Naive thymus-derived CD8-positive, alpha-beta T cell (primary cell): ENCODE measurements at places on chromosomes 1 and 21.

DNA sequence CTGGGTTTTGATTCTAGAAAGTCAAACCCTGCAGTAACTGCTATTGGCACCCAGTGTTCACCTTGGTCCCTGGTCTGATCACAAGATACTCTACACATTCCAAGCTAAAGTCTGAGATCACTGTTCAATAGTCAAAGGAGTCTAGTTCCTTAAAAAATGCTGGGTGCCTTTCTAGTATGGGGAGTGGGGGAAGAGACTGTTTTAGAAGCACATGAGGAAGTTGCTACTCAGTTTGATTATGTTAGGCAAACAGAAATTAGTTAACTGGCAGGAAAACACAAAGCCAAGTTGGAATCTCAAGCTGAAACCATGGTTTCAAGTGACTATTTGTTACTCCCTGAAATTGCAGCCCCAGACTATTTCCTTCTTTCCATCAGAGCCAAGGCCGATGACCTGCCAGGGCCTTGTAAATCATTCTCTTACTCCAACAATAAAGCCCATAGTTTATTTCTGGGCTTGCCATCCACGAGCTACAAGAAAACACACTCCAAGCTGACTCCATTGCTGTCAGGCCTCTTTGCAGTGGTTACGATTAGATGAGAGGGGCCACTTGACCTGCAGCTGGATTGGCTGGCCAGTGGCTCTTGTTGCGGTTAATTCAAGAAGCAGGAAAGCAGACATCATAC is 21.1 kb upstream of the VTCN1 start:
- no peak for DNase-seq

DNA sequence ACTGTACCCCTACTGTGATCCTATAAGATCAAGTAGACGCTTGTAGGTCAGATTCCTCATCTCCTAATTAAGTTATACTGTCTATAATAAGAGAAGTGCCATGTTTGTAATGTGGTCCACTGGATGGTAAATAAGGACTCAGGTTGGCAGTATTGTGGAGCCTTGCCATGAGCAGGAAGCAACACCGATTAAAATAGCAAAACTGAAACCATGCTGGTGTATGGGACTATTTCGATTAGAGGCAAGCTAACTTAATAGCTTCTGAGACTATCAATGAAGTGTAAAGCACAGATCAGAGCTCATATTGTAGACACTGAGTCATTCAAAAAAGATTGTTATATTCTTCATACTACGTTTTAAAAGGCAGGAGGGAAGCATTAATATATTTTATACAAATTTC is 348.8 kb downstream of the HHAT start:
- no peak for DNase-seq

DNA sequence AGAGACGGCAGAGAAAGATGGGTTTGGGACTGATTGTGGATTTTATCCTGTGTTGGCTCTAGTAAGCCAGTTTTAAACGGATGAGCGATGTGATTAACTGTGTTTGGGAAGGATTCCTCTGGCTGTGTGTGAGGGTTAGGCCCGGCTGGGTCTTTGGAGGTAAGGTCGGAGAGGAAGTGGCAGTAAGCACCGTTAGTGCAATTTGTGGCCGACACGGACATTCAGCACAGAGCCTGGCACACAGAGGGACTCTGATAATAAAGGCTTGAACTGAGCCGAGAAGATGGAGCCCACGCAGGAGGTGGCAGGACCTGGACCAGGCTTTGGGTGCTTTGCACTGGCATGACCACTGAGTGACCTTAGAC is 1.3 kb downstream of the MTFR1L start:
- no peak for DNase-seq

- no peak for DNase-seq
Observed at GRCh38 chr1:106889059-106889458, 167.4 kb upstream of the PRMT6 start.

DNA sequence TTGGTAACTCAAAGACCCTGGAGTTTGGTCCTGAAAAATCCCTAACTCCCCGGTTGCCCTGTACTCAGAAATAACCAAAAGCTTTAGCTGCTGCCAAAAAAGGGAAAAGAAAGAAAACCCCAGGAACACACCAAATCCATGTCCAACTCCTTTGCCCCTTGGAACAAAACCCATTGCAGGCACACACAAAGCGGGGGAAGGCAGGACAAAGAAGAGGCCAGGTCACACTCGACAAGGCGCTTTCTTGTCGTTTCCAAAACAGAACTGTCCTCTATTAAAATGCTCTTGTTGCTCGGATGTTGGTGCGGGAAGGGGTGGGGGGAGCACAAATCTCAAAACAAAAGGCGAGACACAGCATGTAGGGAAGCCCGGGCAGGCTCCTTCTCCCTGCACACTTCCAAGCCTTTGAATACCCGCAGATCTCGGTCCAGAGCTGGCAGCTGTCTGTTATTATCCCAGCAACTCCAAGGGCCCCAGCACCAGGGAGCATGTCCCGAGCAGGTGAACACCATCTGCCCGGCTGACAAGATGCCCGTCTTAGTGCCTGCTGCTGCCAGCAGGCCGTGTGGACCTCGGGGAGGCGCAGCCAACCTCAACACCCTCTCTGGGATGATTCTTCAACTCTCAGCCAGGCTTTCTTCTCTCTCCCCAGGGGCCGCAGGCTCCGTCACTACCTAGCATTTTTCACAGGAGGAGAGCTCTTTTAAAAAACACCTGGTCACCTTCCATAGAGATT is 96.4 kb downstream of the SSBP3 start:
- no peak for DNase-seq

GRCh38 chr1:13714851-13715250 is 14.9 kb downstream of the PRDM2 start:
- no peak for DNase-seq

DNA sequence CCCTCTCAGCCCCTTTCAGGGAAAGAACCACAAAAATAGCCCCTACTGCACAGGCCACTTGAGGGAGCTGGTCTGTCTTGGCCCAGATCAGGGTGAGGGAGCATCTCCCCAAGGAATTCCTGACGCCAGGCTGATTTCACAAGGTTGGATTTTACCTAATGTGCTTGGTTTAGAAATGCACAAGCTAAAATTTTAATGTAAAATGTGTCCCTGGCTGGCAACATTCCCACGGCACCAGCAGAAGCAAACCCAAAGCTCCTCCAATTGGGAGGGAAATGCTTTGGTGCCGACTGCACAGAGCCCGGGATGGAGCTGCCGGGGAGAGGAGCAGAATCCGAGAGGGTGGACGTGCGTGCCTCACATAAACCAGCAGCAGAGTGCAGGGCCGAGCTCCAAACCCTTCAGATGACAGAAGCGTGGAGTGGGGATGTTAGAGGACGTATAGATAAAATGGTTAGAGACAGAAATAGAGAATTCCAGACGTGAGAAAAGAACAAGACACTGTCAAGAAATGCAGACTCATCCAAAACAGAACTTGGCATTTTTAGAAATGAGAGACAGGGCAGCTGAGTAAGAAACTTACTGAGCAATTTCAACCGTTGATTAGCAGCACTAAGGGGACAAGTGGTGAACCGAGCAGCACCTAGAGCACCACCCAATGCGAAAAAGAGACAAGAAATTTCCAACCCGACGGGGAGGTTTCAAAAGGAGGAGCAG is 41.6 kb upstream of the TMEM52 start:
- no peak for DNase-seq

DNA sequence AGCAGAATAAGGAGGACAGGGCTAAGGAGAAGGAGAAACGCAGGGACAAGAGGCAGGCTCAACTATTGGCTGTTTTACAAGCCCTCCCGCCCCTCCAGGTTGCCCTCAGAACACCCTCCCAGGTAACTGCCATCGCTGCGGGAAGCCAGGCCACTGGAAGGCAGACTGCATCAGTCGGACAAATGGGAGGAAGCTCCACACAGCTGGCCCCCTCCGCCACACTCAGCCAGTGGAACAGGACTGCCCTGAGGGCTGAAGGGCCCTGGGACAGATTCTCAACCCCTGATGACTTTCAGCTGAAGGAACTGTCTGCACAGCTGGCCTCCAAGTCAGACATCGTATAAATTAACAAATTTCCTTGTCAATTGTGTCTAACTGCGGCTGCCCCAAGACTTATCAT is 21.8 kb downstream of the LRRC3 start:
- no peak for DNase-seq

DNA sequence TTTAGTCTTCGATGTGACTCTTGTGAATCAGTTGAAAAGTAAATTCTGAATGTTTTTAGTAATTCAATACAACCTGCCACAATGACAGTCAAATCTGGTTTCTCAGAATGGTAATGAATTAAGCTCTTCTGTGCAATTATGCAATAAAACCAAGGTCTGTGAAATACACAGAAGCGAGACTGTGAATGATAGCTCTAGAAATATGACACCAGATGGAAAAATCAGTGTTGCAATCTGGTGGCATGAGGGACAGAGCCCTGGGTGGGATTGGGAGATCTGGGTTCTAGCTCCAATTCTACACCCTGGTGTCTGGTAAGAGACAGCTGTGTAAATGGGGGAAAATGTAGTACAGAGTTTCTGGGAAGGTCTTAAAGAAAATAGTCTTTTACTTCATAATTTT is 586.4 kb upstream of the ZRANB2 start:
- no peak for DNase-seq

DNA sequence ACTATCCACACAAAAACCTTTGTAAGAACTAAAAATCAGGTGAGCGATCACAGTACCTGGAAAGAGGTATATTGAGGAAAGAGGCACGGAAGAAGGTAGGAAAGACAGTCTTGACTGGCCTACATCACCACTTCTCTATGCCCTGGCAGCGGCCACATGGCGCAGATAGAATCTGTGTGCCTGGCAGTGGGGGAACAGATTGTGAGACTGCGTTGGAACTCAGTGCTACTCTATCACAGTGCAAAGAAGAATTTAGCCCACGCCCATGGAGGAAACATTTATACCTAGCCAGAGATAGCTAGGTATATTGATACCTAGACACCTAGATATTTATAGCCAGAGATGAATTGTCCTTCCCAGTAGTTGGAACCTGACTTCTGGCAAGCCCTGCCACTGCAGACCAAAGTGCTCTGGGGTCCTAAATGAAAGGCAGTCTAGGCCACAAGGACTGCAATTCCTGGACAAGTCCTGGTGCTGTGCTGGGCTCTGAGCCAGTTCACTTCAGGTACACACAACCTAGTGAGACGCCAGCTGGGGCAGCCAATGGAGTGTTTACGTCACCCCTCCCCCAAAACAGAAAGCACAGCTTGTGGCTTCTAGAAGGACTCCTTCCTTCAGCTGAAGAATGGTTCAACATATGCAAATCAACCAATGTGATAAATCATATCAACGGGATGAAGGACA is 51.9 kb downstream of the DHX9 start:
- DNase-seq: no peak

DNA sequence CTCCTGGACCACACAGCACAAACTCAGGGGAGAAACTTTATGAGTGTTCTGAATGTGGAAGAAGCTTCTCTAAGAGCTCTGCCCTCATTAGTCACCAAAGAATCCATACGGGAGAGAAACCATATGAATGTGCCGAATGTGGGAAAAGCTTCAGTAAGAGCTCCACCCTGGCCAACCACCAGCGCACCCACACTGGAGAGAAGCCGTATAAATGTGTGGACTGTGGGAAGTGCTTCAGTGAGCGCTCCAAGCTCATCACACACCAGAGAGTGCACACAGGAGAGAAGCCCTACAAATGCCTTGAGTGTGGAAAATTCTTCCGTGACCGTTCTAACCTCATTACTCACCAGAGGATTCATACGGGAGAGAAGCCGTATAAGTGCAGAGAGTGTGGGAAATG is 22.5 kb downstream of the ZSCAN20 start:
- DNase-seq: no peak

GRCh38 chr1:112298558-112298957 is 97.5 kb upstream of the CTTNBP2NL start:
- DNase-seq: no peak

DNA sequence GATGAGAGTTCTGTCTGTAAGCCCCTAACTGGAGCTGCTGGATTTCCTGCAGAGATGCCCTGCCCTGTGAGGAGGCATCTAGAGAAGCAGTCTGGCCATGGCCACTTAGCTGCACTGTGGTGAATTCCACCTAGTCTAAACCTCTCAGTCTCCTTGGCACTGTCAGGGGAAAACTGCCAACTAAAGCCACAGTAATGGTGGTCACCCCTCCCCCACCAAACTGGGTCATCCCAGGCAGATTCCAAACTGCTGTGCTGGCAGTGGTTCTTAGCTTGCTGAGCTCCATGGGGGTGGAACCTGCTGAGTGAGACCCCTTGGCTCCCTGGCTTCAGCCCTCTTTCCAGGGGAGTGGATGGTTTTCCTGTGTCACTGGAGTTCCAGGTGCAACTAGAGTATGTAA is 740.6 kb downstream of the RWDD3 start:
- no peak for DNase-seq

DNA sequence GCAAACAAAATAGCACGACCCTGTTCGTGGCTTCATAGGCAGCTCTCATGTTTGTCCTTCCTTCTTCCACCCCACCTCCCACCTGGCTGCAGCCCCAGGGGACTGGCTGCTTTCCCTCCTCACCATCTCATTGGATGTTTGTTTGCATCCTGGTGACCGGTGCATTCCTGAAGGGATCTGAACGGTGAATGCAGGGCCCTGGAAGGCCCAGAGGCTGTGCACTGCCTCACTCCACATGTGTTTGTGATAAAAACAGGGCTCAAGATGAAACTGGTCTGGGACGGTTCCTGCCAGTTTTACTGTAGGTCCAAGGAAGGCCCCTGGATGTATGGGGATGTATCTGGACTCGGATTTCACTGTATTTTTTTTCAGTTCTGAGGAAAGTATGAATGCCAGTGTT is 42.8 kb downstream of the CNN3 start:
- no peak for DNase-seq

DNA sequence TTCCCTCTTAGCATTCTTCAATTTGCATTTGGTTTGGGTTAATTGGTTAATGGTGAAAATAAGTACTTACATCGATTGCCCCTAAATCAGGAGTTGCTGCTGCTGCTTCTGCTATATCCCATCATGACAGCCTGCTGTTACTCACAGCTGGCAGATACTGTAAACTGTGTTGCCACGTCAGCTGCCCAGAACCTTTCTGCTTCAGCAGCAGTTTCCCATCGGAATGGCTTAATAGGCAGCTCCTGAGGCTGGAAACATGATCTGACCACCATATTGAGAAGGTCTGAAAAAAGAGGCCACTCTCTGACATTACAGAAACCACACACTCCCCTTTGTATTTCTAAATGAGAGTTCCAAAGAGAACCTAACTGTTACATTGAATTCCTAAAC is 14.3 kb upstream of the SEC16B start:
- no peak for DNase-seq
